ENCODE measurements at places on chromosomes 2 and 18.

DNA sequence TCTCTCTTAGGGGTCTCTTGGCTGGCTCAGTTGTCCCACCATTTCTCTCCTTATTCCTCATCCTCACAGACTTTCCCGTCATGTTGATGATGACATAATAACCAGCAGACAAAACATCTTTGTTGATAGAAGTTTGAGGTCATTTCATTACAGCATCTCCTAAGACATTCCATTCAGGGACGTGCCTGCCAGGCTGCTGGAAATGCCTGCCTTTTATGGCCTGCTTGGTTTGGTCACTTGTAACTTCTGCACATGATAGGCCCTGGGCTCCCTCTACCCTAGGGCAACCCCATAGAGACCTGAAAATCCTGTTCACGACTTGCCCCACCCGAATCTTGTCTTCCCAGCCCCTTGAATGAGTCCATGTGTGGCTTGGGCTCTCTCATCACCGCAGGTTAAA lies 81.7 kb downstream of the SDC1 start:
- DNase-seq = no peak

DNA sequence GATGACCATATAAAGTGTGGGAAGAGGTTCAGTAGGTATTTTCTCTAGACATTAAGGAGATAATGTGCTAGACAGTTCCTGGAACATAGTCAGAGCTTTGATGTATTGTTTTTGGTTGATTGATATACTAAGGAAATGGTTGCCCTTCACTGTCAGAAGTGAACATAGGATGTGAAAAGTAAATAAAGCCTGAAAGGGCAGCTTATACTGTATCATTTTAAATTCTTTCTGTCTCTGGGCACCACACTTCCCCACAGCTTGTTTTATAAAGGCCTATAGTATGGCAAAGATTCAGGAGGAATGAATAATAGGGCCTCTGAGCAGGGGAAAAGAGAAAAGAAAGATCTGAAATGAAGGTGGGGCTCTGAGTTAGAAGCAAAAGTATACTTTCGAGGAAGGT lies 72.7 kb upstream of the ITPRID2 start:
- DNase-seq = no peak

DNA sequence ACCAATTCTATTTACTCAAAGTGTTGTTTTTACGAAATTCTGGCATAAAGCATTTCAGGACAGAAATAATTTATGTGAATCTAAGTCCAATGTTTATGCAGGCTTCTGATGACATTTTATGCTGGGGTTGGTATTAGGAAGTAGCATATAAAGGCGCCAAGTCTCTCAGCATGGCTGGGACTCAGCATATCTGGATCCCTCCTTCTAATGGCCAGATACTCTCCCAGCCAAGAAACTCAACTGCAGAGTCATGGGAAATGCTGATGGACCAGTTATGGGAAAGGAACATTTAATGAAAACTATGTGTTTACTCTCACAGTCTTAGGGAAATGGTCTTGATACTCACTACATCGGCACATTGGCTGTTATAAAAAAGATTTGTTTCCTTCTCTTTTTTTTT lies 392.2 kb downstream of the ARHGAP15 start:
- no peak for DNase-seq

DNA sequence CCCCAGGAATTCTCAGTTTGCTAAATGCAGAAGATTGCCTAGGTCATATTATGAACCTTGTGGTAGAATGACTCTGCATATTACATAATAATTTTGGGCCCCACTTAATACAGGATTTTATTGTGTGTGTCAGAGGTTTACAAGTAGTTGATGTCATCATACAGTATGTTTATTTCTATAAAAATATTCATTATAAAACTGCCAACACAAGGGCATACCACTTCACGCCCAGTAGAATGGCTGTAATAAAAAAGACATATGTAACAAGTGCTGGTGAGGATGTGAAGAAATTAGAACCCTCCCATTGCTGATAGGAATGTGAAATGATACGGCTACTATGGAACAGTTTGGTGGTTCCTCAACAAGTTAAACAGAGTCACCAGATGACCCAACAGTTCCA lies 61.4 kb upstream of the TWSG1 start:
- no peak for DNase-seq

- DNase-seq = no peak
Observed at GRCh38 chr2:9086465-9086864, 83.0 kb upstream of the MBOAT2 start.

DNA sequence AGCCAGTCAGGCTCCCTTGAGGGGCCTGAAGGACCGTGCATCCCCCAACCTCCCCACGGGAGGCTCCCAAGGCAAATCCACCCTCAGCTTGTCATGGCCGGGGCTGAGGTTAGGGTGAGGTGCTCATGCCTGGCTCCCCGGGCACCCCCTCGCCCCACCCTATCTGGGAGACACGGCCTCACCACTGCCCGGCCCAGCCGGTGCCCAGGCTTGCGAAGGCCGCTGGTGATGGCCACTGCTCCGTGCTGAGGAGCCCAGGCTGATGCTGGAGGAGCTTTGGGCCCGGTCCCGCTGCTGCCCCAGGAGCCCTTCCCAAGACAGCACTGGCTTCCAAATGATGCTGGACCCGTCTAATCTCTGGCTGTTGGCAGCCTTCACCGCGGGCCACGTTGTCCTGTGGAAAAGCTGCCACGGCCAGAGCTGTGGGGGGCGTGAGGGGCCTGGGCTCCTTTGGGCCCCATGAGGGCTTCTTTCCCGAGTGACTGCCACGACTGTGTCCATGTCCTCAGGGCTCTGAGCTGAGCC lies 135.7 kb upstream of the CTDP1 start:
- DNase-seq = no peak

- DNase-seq = no peak
Observed at GRCh38 chr2:181682026-181682789, 1.9 kb upstream of the NEUROD1 start.

DNA sequence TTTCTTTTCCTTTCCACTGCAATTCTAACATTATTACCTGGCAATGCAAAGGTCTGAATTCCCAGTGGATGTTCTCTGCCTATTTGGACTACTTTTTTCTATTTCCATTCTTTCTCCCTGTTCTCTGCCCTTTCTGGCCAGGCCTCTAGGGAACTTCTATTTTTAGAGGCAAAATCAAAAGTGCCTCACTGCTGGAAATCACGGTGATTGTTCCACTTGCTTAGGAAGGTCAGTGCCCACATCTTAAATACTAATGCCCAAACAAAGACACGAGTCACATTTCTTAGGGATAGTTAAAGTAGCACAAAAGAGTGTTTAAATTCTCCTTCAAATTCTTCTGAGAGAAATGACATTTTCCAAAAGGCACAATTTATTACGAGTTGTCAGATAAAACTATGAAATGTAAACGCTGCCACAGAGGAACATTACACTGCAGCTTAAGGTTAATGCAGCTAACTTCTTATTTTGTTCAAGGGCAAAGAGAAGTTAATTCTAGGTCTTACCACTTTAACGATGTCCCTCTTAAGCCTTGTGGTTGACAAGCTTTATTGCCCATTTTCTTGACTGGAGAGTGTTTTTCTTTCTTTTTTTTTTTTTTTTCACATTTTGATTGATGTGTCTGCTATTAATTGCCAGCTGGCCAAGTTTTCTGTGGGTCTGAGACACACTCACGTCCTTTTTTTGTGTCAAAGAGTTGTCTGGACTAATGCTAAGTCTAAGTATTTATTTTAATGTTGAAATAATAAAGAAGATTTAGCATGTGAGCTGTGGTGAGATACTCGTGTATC lies 34.7 kb downstream of the ST6GAL2 start:
- DNase-seq = no peak

DNA sequence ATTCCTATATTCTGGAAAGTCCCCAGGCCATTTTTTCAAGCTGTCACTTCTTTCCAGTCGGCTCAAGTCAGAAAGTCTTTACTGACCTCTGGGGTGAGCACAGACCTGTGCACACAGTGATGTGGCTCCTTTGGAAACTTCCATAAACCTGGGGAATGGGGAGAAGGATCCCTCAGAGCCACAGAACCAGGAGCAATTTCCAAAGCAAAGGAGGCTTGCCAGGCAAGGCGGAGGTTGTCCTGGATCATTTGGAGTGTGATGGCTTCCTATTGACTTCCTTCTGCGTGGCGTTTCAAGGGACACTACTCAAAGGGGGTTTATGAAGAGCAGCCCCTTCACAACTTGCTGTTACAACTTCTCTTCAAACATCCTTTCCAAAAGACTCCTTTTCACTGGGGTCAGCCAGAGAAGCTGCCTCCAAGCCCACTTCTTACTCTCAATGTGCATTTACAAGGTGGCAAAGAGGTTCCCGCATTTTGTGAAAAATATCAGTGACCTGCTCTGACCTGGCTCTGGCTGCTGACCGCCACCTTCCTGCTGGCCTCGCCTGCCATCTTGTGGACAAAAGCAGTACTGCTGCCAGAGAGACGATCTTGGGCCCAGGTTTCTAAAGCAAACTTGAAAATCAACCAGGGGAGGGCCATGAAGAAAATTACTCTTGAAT lies 18.2 kb upstream of the TMEM247 start:
- DNase-seq = no peak

DNA sequence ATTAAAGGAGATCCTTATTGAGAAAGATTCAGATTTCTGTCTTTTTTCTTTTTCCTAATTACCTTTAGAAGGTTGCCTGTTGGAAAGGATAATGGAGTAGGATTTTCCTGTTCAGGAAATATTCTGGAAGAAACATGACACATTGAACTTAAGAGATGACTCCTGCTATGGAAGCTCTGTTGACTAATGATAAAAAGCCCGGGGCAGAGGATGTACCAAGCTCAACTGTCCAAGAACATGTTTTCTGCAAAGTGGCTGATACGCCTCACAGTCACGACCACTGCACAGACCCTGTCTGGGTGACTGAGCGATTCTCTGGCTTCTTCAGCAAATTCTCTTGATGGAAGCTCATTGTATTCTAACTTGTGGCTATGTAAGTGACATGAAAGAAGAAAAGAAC lies 86.2 kb upstream of the THOC1 start:
- DNase-seq = no peak

GRCh38 chr2:145413261-145414030 lies 893.5 kb upstream of the ZEB2 start:
- DNase-seq = peak; percentile 59

- DNase-seq = no peak
Observed at GRCh38 chr18:4842287-4842686, 354.8 kb downstream of the AKAIN1 start.

DNA sequence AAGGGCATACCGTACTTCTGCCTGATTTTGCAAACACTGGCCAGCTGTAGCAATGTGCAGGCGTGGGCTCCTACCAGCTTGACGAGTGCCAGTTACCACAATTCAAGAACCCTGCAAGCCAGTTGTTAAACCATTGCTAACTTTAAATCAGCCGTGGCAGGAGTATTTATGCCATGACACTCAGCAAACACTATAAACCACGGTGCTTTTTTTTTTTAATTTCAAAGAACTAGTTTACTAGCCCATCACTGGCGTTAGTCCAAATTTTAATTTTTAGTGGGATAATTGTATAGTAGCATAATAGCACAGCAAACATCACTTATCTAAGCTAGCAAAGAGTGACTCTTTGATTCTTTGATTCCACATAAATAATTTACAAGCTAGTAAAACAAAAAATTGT lies 111.1 kb downstream of the COL4A4 start:
- no peak for DNase-seq

DNA sequence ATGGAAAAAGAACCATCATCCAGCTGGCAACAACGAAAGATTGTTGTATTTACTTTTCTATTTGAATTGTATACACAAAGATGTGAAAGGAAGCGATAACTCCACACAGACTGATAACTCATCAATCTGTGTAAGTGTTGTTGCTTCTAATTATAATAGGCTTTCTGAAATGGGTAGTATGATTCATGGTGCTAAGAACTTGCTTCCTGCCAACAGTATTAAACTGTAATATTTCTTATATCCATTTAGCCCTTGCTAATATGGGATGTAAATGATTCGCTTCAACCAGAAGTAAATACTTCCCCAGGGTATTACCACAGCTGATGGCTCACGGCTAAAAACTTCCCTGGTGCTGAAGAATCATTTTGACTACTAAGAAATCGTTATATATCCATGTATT lies 70.2 kb downstream of the TMEM163 start:
- no peak for DNase-seq

- DNase-seq = no peak
Observed at GRCh38 chr2:174717273-174717672, 47.0 kb downstream of the CHRNA1 start.

DNA sequence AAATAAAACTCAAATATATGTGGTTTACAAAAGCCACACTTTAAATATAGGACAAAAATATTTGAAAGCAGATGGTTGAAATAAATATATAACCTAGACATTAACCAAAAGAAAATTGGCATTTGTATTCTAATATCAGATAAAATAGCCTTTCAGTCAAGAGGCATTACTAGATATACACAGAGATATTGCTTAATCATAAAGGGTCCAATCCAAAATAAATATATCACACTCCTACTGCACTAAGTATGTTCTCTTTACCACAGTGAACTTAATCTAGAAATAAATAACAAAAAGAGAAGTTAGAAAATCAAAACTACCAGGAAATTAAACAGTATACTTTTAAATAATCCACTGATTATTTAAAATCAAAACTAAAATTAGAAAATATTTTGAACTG lies 34.2 kb upstream of the KCNJ3 start:
- no peak for DNase-seq
